Activated naive CD4-positive, alpha-beta T cell treated with anti-CD3 and anti-CD28 coated beads, Interleukin-2, amount 10 ng/mL, durations not matched to agents 7 days and 5 days (primary cell): ENCODE measurements at places on chromosomes 7 and 10.

DNA sequence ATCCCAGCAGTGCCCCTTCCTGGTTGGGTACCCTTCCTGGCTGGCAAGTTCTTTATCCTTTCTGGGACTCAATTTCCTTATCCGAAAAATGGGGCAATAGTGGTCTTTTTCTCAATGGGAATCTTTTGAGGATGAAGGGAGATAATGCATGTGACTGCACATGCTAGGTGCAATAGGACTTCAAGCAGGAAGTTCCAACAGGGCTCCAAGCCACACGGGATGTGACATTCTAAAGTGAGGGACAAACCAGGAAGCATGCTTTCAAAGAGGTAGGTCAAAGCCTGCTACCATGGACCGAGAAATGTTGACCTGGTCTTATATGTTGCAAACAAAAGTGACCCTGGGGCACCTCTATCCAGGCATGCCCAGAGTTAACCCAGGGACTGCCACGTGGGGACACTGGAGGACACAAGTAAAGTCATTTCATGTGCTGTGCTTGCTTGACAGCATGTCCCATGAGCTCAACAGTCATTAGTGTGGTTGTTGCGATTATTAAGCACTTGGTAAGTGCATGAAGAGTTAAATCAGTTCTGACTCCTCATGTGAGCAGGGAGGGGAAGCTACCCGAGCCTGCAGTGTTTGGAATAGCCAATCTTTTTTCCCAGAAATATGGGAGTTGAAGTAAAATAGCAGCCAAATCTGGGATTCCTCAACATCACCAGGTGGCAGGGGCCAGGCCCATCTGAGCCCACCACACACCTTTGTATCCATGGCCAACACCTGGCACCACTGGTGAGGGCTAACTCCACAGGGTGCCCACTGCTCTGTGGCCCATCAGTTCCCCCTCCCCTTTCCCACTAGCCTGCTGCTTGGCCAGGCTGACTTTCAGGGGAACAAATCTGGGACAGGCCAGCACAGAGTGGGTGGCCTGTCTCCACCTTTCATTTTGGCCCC, 5.7 kb downstream of the ARHGAP22 start:
- no peaks in the 10 kb centered on the region for H3K36me3 ChIP-seq
- no peak for DNase-seq
- no peak overlapping the region for H3K27ac ChIP-seq
- H3K27me3 ChIP-seq = peaks cover 29% of the 10 kb centered on the region
- no peaks in the 10 kb centered on the region for H3K4me1 ChIP-seq

DNA sequence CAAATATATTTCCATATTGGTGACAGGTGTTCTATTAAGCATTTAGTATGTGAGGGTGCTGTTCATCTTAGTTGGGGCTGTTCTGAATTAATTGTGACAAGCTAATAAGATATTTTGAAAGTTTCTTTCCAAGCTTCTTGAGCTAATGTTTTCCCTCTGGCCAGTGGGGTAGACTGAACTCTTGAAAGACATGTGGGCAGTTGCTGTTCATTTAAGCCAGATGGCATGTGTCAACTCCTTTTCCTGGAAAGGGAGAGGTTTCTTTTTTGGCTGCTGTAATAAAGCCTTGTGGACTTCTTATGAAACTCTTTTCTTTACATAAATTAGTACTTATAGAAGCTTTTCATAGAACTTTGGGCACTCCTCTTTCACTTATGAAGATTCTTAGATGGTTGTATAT, 21.7 kb downstream of the RAB18 start:
- DNase-seq = no peak
- H3K4me3 ChIP-seq = no peak overlapping the region
- no peaks in the 10 kb centered on the region for H3K27me3 ChIP-seq
- H3K4me1 ChIP-seq = peaks cover 68% of the 10 kb centered on the region
- H3K27ac ChIP-seq = no peak overlapping the region

GRCh38 chr10:130745251-130745650, 566.3 kb downstream of the TCERG1L start:
- DNase-seq = peak; percentile 6
- no peaks in the 10 kb centered on the region for H3K36me3 ChIP-seq
- H3K4me3 ChIP-seq = no peak overlapping the region
- H3K4me1 ChIP-seq = no peaks in the 10 kb centered on the region
- H3K27ac ChIP-seq = no peak overlapping the region

DNA sequence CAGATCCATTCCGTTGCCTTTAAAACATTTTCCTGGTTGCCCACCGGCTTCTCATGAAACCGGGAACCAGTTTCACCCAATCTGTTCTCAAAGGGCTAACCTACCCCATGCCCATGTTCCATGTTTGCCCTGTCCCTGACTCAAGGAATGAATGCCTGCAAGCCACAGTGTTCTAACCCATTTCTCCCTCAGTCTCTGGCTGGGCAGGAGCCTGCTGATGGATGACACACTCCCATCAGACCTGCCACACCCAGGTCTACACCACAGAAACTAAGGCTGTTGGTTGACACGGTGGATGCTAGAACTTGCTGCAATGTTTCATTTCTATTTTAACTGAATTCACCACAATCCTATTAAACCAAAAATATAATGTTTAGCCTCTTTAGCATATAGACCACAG, 15.6 kb downstream of the CLRN3 start:
- H3K4me1 ChIP-seq = peaks cover 20% of the 10 kb centered on the region
- no peaks in the 10 kb centered on the region for H3K36me3 ChIP-seq
- H3K27me3 ChIP-seq = peaks cover 6% of the 10 kb centered on the region
- no peak overlapping the region for H3K4me3 ChIP-seq
- no peak overlapping the region for H3K27ac ChIP-seq

DNA sequence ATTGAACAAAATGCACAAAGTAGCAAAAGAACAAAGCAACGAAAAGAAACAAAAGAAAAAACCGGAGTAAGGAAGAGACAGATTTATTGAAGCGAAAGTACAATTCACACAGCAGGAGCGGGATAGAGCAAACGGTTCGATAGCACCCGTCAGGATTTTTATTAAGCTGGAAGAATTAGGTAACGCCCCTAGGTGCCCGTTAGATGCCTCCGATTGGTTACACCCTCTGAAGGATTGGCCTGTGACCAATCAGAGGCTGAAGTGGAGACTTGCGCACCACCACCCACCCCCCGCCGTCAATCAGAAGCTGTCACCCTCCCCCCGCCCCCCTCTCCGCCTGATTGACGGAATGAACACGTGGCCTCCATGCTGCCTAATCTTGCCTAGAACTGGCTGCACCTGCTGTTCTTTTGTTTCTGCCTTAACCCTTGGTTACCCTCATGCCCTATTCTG, 16.8 kb downstream of the OCM2 start:
- H3K27ac ChIP-seq = no peak overlapping the region
- peak overlapping the region; percentile 18 for H3K4me3 ChIP-seq
- peaks cover 19% of the 10 kb centered on the region for H3K36me3 ChIP-seq

GRCh38 chr7:130090745-130091532, 20.6 kb downstream of the KLHDC10 start:
- H3K36me3 ChIP-seq = no peaks in the 10 kb centered on the region
- no peaks in the 10 kb centered on the region for H3K4me1 ChIP-seq
- H3K4me3 ChIP-seq = no peak overlapping the region
- H3K27ac ChIP-seq = no peak overlapping the region
- H3K27me3 ChIP-seq = no peaks in the 10 kb centered on the region

GRCh38 chr7:87837597-87837996, 38.6 kb downstream of the SLC25A40 start:
- no peaks in the 10 kb centered on the region for H3K27me3 ChIP-seq
- no peak overlapping the region for H3K4me3 ChIP-seq
- peaks cover 2% of the 10 kb centered on the region for H3K4me1 ChIP-seq
- no peak overlapping the region for H3K27ac ChIP-seq
- no peak for DNase-seq

GRCh38 chr7:121337398-121337797, 8.6 kb downstream of the WNT16 start:
- H3K4me3 ChIP-seq = no peak overlapping the region
- DNase-seq = no peak
- H3K27ac ChIP-seq = no peak overlapping the region
- no peaks in the 10 kb centered on the region for H3K4me1 ChIP-seq
- peaks cover 4% of the 10 kb centered on the region for H3K36me3 ChIP-seq
- peaks cover 5% of the 10 kb centered on the region for H3K27me3 ChIP-seq

- H3K27ac ChIP-seq = peak overlapping the region; percentile 85
- H3K4me3 ChIP-seq = peak overlapping the region; percentile 90
- H3K27me3 ChIP-seq = no peaks in the 10 kb centered on the region
- no peak for DNase-seq
- H3K4me1 ChIP-seq = peaks cover 52% of the 10 kb centered on the region
- H3K36me3 ChIP-seq = peaks cover 43% of the 10 kb centered on the region
These were observed 2.8 kb downstream of the TSC22D4 start for GRCh38 chr7:100476101-100476780.

DNA sequence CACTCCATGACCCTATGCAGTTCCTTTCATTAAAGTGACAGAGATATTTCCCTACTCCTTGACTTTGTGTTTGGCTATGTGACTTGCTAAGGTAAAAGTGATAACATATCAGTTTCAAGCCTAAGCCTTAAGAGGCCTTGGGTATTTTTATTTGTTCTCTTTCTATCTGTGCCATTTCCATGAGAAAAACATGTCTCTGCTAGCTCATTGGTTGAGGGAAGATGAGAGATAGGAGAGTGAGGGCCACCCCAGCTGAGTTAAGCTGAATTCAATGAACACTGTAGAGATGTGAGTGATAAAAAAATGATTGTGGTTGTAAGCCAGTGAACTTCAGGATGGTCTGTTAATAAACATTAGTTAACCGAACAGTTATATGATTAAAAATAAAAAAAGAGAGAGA, 13.4 kb downstream of the TASOR2 start:
- peaks cover 5% of the 10 kb centered on the region for H3K36me3 ChIP-seq
- DNase-seq = no peak
- H3K27me3 ChIP-seq = peaks cover under 1% of the 10 kb centered on the region
- H3K4me3 ChIP-seq = no peak overlapping the region
- H3K4me1 ChIP-seq = peaks cover 14% of the 10 kb centered on the region

DNA sequence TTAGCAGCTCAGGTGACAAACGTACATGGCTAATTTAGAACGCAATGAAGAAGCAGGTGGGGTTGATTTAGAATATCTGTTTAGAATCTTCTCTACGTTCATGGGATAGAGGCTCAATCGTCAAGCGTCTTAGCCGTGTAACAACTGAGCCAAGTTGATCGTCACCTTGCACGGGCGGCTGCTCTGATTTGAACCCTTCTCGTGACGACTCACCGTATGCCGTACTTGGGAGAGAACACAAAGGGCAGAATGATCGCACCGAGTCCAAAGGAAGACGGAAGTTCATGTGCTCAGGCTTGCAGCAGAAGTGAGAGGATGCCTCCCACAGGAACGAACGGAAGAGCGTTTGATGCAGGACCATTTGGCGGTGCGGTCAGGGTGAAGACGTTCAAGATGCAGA, 108.3 kb upstream of the TCERG1L start:
- DNase-seq = no peak
- H3K27ac ChIP-seq = no peak overlapping the region
- no peaks in the 10 kb centered on the region for H3K36me3 ChIP-seq
- H3K27me3 ChIP-seq = no peaks in the 10 kb centered on the region

DNA sequence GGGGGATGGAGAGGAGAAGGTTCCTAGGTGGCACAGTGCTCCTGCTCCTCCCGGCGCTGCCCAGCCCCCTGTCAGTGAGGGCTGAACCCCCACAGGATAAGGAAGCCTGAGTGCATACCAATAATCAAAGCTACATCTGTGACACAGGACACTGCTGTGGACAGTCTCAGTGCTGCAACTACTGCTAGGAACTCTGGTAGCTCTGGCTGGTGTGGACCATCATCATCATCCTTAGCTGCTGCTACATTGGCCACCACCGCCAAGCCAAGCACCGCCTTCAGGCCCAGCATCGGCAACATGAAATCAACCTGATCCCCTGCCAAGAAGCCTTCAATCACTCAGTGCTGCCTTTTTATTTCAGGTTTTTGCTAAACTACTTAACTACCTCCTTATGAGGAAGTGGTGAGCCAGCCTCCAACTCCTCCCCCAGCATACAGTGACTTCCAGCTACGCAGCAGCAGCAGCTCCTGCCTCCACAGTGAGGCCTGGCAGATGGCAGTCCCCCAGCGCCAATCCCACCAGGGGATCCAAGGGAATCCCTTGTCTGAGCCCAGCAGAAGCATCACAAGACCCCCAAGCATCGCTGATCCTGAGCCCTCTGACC, 32.1 kb upstream of the SLC26A4 start:
- DNase-seq = peak; percentile 28
- peaks cover 3% of the 10 kb centered on the region for H3K36me3 ChIP-seq
- no peaks in the 10 kb centered on the region for H3K27me3 ChIP-seq
- H3K27ac ChIP-seq = no peak overlapping the region
- H3K4me3 ChIP-seq = no peak overlapping the region

DNA sequence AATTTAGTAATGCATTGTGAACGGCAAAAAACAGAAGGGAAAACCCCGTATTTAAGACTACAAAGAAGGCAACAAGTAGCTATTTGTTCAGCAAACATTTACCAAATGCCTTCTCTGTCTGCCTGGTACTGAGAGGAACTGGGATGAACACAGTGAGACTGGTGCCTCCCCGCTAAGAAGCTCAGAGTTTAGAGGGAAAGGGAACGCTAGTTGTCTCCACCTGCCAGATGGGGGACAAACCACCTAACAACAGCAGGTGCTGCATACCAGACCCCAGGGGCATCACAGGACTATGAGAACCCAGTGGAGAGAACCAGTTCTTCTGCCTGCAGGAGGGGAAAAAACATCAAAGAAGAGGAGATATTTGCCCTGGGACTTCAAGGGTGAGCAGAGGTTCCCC, 147.1 kb downstream of the SLC25A13 start:
- no peak for DNase-seq
- H3K27ac ChIP-seq = no peak overlapping the region
- no peaks in the 10 kb centered on the region for H3K36me3 ChIP-seq

DNA sequence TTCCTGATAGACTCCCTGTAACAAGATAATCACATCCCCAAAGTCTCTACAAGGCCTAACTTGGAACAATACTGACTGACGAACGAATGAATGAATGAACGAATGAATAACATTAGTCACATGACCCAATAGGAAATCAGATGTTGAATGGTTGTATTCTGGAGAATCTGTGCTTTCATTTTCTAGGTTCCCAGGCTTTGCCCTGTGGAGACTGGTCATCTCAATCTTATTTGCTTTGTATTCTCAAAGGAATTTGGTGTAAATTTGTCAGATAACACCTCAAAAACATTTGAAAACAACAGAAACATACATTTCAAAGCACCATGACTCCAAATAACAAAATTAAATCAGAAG, 69.6 kb upstream of the COL1A2 start:
- no peaks in the 10 kb centered on the region for H3K36me3 ChIP-seq
- no peaks in the 10 kb centered on the region for H3K4me1 ChIP-seq
- H3K27ac ChIP-seq = no peak overlapping the region
- DNase-seq = no peak
- no peaks in the 10 kb centered on the region for H3K27me3 ChIP-seq

GRCh38 chr10:98074315-98074911, 44.0 kb upstream of the CRTAC1 start:
- H3K36me3 ChIP-seq = no peaks in the 10 kb centered on the region
- peak; percentile 39 for DNase-seq
- peaks cover 16% of the 10 kb centered on the region for H3K27me3 ChIP-seq
- no peaks in the 10 kb centered on the region for H3K4me1 ChIP-seq

- peaks cover 12% of the 10 kb centered on the region for H3K27me3 ChIP-seq
- DNase-seq = no peak
- no peaks in the 10 kb centered on the region for H3K36me3 ChIP-seq
These were observed 164.4 kb downstream of the ZNF365 start for GRCh38 chr10:62538606-62539005.

GRCh38 chr10:122949296-122949695, 4.7 kb downstream of the C10orf88 start:
- no peak overlapping the region for H3K27ac ChIP-seq
- H3K4me1 ChIP-seq = peaks cover 33% of the 10 kb centered on the region
- peaks cover 4% of the 10 kb centered on the region for H3K27me3 ChIP-seq
- no peak for DNase-seq

- no peaks in the 10 kb centered on the region for H3K36me3 ChIP-seq
- H3K4me1 ChIP-seq = peaks cover 27% of the 10 kb centered on the region
- H3K4me3 ChIP-seq = no peak overlapping the region
- no peak for DNase-seq
These were observed 56.3 kb upstream of the YAE1 start for GRCh38 chr7:39509912-39510311.
